Testis (tissue), 5 donors: ENCODE measurements at places on chromosomes 2 and 18.

- no peak for DNase-seq
Measured at GRCh38 chr2:239626961-239627592, 226.3 kb upstream of the HDAC4 start.

DNA sequence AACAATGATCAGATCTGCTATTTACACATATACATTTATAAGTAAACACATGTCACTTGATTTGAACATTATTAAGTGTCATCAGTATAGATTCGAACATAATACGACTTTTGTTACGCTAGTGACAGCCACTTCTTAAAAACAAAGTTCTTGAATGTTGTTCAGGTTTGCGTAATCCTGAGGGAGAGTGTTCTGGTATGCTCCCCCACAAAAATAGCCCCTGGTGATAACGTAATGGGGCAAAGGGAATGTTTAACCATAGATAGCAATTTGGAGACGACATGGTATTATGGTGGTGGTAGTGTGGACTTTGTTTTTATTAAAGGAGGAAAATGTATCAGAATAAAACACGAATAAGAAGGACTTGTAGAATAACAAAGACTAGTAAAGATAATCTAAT is 90.6 kb downstream of the PLEKHM3 start:
- DNase-seq: no peak

DNA sequence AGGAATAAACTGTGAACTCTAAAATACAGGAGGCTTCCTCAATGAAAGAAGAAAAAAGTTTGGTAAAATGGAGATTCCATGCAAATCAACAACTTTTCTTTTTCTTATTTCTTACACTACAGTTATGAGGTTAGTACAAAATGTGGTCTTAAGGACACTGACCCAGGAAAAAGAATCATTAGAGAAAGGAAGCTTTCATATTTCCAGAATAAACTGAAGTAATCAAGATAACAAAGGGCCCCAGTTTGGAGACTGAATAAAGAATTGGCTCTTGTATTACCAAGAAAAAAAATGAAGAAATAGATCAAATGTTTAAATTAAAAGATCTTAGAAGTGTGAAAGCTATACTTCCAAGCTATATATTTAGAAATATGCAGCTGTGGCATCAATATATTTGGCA is 72.3 kb downstream of the SLC66A3 start:
- no peak for DNase-seq

DNA sequence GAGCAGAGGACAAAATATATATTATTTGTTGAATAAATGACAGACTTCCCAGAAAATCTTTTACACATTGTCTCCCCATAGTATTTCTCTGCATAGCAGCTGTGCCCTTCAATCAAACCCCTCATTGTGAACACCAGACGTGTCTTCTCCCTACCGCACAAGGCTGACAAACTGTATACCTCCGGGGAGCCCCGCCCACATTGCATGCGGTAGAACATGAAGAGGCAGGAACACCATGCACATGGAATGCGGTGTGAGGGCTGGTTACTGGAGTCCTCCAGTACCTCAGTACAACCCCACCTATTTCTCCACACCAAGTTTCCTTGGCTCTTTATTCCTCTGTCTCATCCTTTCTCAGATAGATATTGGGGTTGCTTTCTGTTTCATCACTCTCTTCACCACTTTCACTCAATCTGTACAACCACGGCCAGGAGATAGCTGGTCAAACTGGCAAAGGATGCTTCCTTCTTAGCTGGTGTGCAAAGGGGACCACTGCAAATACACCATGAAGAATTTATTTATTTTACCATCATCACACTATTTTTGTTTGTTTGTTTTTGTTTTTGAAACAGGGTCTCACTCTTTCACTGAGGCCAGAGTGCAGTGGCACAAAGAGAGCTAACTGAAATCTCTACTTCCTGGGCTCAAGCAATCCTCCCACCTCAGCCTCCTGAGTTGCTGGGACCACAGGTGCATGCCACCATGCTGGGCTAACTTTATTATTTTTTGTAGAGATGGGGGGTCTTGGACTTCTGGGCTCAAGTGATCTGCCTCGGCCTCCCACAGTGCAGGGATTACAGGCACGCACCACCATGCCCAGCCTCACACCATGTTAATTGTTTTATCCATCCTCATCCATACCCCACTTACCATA is 2.3 kb upstream of the NBAS start:
- no peak for DNase-seq

DNA sequence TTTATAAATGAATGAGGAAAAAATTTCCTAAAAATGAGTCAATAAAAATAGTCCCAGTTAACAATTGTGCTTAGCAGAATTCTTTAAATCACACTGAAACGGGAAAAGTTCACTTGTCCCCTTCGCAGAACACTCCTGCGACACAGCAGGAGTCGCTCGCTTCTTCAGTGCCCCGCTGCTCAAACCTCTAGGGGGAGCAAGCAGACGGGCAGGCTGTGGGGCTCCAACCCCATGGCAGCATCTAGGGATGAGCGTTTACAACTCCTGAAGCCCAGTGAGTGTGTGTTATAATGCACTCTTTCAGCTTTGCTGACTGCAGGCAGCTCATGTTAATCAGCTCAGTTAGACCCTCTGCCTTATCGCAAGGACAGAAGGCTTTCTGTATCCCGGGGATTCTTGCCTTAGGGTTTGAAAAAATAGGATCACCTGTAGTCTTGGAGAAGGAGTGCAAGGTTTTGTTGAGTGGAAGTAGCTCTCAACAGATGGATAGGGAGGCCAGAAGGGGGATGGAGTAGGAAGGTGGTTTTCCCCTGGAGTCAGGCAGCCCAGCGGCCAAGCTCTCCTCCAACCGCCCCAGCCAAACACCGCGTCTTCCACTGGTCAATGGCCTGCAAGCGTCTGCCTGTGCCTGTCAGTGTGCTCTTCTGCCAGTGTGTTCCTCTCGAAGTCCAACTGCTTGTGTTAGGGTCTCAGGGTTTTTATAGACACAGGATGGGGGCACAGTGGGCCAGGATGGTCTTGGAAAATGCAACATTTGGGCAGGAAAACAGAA is 1977.7 kb upstream of the LRRTM1 start:
- peak; percentile 32 for DNase-seq

- no peak for DNase-seq
Measured at GRCh38 chr2:239392072-239392357, 8.8 kb downstream of the HDAC4 start.

- no peak for DNase-seq
Measured at GRCh38 chr2:14420851-14421250, 211.7 kb upstream of the LRATD1 start.

- DNase-seq: no peak
Measured at GRCh38 chr2:171325886-171326585, 107.8 kb downstream of the METTL8 start.

- no peak for DNase-seq
Measured at GRCh38 chr2:226450141-226450540, 349.5 kb downstream of the IRS1 start.

DNA sequence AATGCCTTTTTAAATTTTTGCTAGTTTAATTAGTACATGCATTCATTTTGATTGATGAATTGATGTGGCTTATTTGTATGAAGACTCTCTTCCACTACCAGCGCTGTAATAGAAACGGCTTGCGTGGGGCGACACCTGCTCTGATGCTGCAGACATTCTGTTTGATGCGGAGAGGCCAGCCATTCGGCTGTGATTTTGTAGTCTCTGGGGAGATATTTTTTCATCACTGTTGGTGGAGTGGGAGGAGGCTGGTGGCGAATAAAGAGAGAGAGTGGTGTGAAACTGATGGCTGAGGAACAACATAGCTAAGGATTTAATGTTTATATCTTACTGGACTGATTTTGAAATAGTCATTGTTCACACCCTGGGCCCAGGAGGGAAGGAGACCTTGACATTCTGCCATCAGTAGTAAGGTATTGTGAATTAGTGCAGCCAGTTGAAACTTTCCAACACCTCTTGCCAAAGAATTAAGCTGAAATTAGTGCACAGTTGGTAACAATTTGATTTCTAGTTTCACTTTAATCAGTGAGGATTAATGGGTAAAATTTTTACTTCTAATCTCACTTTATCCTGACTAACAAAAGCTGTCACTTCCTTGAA is 224.1 kb downstream of the MTX2 start:
- DNase-seq: no peak

- no peak for DNase-seq
Measured at GRCh38 chr2:177771191-177771590, 301.4 kb downstream of the PDE11A start.

DNA sequence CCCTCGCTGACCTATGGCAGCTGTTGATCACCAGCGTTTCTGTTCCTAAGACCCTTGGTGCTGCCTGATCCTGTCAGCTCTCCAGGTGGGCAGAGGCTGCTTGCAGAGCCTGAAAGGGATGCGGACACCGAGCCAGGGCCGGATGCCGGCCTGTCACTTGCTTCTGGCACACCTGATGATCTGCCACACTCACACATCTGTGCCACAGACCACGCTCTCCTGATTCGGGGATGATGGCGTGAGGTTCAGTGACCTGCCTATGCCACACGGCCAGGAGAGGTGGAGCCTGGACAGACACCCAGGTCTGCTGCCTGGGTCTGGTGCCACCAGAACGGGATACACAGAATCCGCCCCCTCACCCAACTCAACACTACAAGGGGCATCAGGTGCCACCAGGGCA is 129.4 kb upstream of the GLI2 start:
- no peak for DNase-seq

GRCh38 chr2:112864072-112864471 is 27.5 kb upstream of the IL1B start:
- DNase-seq: no peak

GRCh38 chr2:150292192-150292591 is 195.3 kb downstream of the RND3 start:
- no peak for DNase-seq

GRCh38 chr2:234534515-234534914 is 37.6 kb upstream of the ARL4C start:
- no peak for DNase-seq

DNA sequence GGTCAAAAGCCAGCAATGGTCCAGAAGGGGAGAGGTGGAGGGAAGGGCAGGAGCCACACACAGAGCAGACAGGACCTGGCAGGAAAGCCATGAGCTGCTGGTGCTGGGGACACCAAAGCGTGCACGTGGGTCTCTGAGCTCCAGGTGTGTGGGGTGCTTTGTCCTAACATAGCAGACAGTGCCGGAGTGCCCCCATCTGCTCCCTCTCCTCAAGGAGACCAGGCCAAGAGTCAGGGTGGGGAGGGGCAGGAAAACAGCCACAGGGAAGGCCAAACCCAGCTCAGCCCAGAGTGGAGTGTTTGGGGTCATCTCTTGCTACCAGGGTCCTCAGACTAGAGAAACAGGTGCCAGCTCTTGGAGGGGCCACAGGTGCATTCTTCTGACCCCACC is 4.2 kb upstream of the GPC1 start:
- peak; percentile 11 for DNase-seq

DNA sequence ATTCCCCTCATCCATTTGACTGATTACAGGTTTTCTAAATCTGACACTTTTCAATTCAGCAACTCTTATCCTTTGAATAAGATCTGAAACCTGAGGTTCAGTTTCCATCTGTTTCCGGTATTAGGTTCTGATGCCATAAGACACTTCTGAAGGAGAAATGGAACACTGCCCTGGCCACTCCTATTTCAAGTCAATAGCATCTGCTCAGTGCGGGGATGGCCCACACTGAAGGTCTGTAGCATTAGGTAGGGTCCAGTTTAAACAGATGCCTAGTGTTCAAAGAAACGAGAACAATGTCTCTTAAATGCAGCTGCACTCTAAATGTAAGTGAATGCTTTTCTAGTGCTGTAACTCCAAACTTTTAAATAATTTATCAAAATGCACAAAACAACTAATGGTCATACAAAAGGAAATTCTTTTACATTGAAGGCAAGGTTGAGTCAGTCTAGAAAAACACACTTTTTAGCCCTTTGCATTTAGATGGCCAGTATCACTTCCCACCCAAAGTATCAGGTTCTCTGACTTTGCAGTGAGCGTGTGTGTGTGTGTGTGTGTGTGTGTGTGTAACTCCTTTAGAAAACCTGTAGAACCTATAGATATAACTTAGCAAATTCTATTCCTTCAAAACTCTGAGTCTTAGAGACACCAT is 78.2 kb downstream of the STK39 start:
- no peak for DNase-seq

- no peak for DNase-seq
Measured at GRCh38 chr18:11927497-11927896, 19.4 kb upstream of the MPPE1 start.

GRCh38 chr2:143551971-143552650 is 422.9 kb downstream of the ARHGAP15 start:
- no peak for DNase-seq

DNA sequence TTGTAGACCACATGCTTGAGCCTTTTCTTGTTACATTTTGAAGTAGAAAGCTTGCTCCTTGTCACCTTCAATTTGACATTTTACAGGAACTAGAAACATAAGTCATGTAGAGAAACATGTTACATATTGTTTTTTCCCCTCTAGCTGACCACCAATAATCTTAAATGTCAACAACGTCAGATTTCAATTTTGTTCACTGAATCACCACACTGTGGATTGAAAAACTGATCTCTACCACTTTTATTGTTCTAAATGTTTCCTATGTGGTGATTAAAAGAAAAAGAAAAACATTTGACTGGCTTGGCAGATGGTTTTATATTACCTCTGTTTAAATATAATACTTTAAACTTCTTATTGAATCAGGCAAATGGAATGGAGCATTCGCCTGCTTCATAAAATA is 87.7 kb downstream of the DSEL start:
- no peak for DNase-seq

DNA sequence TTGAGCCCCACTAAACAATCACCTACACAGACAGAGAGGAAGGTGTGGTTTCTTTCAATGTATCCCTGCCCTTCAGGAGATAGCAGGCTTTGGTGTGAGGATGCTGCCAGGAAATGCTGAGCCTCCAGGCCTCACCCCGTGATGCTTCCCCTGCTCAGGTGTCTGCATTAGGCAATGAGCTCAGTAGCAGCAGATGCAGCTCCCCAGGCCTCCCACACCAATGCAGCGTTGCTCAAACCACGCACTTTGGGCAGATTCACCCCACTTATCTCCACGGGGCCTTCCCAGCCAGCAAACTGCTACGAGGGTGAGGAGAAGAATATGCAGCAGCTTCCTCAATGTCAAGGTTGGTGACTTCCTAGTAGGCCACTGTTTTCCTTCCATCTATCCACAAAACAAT is 229.3 kb upstream of the PXDN start:
- no peak for DNase-seq

DNA sequence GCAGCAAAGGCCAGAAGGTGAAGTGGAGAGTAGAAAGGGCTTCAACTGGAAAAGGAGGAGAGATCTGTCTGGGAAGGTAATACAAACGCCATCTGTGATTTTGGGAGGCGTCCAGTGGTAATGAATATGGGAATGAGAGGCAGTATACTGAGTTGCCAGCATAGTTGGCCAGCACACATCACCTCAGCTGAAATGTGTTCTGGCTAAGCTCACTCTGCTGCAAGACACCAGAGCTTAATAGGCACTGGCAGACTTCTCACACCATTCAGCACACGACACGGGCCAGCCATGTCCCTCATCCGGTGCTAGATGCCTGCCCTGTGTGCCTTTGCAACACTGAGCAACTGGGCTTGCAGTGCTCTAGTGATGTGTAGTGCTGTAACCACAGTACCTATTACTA is 277.1 kb downstream of the PIEZO2 start:
- DNase-seq: no peak

GRCh38 chr18:42620657-42621056 is 494.8 kb downstream of the RIT2 start:
- no peak for DNase-seq
